T-cell (primary cell): ENCODE measurements at places on chromosomes 16 and 17.
A peak's percentile ranks its signal among the peaks of the same experiment; 100 is the strongest.

DNA sequence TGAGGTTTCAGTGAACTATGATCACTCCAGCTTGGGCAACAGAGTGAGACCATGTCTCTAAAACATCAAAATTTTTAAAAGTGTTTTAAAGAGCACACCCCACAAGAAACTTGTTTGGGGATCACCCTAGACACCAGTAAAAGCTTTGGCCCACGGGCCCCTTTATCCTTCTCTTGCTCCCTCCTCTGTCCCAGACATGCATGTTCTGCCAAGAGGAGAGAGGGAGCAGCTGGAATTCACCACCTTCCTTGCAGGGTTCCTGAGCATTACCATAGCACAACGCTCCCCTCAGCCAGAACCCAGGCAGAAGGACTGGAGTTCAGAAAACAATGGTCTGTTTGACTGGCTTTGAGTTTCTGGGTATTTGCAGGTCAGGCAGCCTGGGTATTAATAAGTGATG is 214.3 kb upstream of the CDH5 start:
- DNase-seq, result no peak

- DNase-seq, result no peak
Measured at GRCh38 chr17:79242873-79243602, 168.4 kb downstream of the ENGASE start.

DNA sequence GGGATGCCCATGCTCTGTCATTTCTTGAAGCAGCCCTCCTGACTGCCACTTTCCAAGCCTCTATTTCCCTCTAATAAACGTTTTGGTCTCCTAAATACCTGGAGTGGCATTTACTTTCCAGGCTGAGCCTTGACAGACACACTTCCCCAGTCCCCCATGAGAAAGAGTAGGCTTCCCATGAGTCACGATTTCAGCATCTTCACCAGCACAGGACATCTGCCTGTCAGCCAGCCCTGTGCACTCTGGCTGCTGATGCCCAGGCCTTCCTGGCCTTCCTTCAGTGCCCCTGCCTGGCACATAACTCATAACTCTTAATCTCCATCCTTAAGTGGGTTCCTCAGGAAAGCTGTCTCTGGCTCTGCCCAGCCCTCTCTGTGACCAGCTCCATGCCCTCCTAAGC is 30.8 kb upstream of the GAS7 start:
- DNase-seq, result no peak

DNA sequence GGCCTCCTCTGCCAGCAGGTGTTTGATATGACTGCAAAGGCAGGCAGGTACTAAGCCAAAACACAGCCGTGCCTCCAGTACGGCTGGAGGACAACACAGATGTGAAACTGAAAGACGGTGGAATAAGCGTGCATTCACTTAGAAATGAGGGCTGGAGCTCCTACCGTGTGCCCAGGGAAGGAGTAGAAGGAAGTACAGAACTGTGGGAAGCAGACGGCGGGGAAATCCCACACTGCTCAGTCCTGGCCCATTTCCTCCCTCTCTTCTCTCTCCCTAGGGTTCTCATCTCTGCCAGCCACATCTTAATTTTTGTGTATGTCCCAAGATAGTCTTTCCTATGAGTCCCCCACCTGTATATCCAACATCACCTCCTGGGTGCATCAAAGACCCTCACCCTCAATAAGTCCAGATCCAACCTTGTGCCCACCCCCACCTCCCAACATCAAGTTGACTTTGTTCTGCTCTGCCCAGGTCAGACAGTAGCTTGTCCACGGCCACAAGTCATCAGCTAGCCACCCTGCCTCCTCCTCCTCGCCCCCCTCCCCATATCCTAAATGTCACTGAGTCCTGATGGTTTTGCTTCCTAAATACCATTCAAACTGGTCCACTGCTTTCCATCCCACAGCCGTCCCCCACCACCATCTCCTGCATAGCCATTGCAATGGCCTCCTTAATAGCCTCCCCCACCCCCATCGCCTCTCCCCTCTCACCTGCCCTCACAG is 77.1 kb upstream of the RPL38 start:
- DNase-seq, result no peak

GRCh38 chr16:10961231-10961630 is 16.9 kb downstream of the CLEC16A start:
- DNase-seq, result no peak

DNA sequence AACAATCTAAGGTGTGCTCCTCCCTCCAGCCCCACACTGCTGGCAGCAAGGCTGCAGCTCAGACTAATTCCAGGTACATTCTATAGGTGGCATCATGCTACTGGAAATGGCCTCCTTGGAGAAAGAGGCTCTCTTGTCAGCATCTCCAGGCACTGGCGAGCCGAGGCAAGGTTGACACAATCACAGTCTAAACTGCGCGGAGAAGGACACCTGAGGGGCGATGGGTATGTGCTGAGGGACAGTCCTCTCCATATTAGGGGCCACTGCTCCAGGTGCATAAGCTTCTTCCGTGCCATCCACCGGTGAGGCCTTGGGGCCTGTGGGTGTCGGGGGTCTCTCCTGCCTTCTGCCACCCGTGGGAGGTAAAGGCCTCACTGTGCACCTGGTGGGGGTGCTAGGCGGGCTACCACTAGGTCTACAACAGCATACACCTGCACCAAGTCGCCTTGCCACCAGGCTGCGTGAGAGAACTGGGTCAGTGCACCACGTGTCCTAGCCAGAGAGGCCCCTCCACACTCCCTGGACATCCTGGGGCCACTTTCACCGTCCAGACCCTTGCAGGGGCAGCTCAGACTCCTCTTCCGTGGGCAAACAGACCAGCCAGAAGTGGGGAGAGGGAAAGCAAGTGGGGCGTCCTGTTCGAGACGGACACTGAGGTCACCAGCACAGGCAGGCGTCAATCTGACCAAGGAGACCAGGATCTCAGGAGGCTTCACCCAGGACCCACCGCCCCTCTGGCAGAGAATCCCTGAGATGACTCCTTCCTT is 12.1 kb upstream of the CBX8 start:
- no peak for DNase-seq

DNA sequence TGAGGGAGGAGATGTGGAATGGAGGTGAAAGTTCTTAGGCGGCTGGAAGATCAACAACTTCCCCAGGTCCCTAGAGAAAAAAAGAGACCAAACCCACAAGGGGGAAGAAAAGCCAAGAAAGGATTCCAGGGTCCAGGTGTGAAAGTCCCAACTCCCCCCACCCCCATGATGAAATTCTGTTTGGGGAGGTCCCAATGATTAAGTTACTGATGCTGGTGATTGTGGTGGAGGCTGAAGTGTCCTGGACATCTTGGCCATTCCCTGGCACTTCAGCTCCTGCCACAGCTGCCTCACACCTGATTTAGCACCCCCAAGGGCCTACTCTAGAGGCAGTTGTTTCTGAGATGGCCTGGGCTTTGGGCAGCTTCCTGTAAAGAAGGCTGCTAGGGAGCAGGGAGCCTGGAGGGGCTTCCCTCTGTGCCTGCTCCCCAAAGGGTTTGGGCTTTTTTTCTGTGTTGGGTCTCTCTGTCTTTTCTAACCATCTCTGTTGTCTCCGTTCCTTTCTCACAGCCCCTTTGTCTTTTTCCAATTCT is 13.1 kb downstream of the HOXB4 start:
- no peak for DNase-seq

DNA sequence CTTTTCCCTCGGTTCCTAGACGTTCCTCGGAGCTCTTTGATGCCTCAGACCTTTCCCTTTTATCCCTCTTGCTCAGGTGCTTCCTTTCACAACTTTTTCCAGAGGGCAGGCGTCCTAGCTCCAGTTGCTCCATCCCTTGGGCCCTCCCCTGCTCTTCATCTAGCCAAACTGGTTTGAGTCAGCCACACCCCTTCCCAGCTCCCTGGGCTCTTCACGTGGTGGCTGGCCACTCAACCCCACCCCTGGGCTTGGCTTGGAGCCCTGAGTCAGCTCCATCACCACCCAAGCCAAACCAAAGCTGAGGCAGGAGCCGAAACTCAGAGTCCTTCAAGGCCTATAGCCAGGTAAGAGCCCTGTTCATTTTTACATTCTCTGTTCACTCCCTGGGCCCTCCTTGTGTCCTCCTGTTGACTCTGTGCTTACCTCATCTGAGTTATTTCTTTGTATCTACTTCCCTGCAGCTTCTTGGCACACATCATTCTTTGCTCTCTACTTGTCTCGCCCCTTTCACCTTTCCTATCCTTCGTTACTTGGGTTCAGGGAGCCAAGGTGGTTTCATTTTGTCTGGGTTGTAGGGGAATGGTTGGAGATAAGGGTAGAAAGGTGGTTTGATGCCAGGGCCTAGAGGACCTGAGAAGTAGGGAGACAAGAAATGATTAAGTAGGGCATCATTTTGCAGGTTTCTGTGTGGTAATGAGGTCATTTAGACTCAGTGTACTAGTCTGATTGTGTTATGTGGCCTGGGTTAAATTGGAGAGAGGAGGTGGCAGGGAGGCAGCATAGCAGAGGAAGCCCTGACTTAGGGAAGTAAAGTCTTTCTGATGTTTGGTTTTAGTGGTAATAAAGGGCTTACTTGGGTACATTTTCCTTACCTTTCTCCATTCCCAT is 7.6 kb upstream of the PHKG2 start:
- DNase-seq, result no peak

DNA sequence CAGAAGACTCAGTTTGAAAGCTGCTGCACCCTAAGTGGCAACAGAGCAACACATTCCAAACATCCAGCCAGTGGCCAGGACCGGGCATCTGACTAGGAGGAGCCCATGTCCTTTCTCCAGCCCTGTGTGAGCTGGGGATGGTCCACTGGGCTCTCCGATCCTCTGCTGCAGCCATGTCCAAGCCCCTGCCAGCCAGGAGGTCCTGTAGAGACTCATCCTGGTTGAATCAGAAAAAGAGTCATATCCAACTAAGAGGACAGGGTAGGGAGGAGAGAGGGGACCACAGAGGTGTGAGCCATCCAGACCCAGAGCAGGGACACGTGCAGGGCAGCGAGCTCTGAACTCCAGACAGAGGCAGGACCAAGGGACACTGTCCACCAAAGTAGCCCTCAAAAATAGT is 163.0 kb upstream of the CDH5 start:
- no peak for DNase-seq

- DNase-seq, result no peak
Measured at GRCh38 chr16:56977823-56978430, 11.4 kb upstream of the NLRC5 start.

- no peak for DNase-seq
Measured at GRCh38 chr17:11430751-11431150, 167.5 kb upstream of the DNAH9 start.

DNA sequence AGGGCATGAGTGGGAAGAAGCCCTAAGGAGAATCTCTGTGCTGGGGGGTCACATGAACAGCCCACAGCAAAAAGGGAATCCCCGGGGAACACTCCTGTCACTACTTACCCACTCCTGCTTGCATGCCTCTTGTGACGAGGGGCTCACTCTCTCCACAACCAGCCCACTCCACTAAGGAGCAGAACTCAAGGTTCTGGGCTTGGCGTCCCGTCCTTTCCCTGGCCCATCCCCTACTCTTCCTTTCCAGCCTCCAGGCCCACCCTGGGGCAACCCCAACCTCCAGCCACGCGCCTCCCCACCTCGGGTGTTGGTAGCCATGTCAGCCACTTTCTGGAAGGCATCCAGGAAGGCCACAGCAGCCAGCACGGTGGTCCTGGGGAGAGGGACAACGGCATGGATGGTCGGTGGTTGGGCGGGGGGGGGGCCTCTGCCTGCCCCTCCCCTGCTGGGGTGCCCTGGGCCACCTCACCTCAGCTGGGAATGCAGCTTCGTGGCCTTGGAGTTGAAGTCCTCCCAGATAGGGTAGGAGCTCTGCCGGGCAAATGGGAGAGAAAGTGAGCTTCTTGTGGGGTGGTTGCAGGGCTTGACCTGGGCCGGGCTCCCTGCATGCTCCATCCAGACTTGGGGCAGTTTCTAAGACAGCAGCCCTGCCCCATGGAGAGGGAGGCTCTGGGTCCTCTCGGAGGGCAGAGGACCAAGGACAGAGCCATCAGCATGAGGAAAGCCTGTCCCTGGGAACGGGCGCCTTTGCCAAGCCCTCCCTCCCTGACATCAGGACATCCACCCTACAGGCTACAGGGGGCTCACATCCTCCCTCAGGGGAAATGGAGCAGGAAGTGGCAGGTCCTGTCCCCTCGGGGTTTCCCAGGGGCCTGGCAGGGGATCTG is 5.1 kb downstream of the MTSS2 start:
- no peak for DNase-seq

DNA sequence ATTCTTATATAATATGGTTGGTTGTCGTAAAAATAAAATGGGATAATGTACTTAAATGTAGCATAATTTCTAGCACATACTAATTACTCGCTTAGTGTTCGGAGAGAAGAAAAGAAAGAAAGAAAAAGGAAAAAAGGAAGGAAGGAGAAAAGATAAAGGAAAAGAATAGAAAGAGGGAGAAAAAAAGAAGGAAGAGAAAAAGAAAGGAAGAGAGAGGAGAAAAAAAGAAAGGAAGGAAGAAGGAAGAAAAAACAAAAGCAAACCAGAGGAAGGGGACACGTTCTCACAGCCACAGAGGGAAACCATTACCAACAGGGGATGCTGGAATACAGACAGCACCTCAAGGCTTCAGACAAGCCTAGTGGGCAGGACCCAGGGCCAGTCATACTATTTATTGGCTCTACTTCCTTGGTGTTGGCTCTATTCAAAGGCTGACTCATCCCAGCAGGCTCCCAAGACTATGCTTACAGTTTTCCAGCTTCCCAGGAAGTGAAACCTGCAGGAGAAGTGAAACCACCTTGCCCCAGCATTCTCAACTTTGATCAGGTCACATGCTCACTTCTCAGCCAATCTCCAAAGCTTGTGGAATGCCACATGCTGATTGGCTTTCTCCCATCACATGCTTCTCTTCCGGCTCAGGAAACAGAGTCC is 273.5 kb upstream of the IRX5 start:
- DNase-seq, result no peak

- DNase-seq, result peak; percentile 80
Measured at GRCh38 chr16:87636050-87636684, 33.9 kb downstream of the JPH3 start.

GRCh38 chr17:82091264-82092066 is 6.6 kb downstream of the FASN start:
- no peak for DNase-seq

DNA sequence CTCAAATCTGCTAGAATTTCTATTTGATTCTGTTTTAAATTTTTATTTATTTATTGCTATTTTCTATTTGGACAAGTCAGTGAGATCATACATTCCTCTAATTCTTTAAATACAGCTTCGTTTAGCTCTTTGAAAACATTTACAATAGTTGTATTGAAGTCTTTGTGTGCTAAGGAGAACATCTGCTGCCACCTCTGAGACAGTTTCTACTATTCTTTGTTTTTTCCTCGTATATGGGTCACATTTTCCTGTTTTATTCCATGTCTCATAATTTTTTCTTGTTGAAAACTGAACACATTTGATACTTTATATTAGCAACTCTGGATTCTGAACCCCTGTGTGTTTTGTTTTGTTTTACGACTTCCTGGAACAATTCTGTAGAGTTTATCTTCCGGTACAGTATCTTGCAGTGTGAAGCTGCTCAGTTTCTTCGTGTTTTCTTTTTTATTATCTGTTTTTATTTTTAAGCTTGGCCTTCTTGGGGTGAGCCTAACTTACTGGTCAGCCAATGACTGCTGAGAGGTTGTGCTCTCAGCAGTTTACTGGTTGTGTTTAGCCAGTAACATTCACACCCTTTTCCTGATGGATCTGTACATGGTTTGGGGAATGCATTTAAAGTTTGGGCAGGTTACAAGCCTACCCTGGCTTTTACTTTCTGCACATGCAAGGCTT is 99.0 kb downstream of the CA4 start:
- DNase-seq, result no peak
